ENCODE measurements at places on chromosomes 12 and 14. TPM values are rescaled to one million over a fixed set of nuclear protein-coding genes. Genes with fewer than 3 reads are reported as not detected.

The SLC10A1 gene
- total RNA-seq = not detected

- no peak overlapping the region for H3K27ac ChIP-seq
- H3K27me3 ChIP-seq = no peaks in the 10 kb centered on the region
- H3K36me3 ChIP-seq = no peaks in the 10 kb centered on the region
- DNase-seq = no peak
- no peak overlapping the region for H3K4me3 ChIP-seq
- peaks cover 7% of the 10 kb centered on the region for H3K4me1 ChIP-seq
Observed at GRCh38 chr12:47714826-47715386, 9.1 kb upstream of the RPAP3 start.

The GLIPR1L1 gene
- total RNA-seq = not detected

GRCh38 chr12:26746121-26746714, 86.8 kb downstream of the ITPR2 start:
- no peak overlapping the region for H3K4me3 ChIP-seq
- H3K36me3 ChIP-seq = no peaks in the 10 kb centered on the region
- no peaks in the 10 kb centered on the region for H3K27me3 ChIP-seq
- no peak for DNase-seq

DNA sequence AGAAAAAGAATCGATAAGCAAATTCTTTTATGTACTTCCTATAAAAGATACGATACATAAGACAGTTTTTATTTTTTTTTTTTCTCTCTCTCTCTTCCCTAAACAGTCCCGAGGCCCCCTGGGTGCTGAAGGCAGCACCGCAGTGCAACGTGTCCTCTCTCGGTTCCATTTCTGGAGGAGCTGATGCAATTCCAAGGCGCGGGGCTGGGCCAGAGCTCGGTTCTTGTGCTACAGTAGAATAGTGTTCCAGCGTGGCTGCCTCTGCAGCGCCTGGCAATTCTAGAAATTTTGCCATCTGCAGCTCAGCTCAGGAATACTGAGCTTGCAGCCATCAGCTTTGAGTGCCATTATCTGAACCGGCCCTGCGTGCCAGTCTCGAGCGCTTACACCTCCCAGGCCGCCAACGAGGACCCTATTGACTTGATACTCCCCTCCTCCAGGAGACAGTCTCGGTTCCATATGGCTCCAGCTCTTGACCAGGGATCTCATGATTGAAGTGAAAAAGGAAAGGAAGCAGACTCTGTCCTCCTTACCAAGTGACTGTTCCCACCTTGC, 630 bp downstream of the ALDH1L2 start:
- no peaks in the 10 kb centered on the region for H3K27me3 ChIP-seq
- H3K36me3 ChIP-seq = no peaks in the 10 kb centered on the region
- peak overlapping the region; percentile 51 for H3K4me3 ChIP-seq
- H3K4me1 ChIP-seq = peaks cover 8% of the 10 kb centered on the region
- H3K27ac ChIP-seq = peak overlapping the region; percentile 33

DNA sequence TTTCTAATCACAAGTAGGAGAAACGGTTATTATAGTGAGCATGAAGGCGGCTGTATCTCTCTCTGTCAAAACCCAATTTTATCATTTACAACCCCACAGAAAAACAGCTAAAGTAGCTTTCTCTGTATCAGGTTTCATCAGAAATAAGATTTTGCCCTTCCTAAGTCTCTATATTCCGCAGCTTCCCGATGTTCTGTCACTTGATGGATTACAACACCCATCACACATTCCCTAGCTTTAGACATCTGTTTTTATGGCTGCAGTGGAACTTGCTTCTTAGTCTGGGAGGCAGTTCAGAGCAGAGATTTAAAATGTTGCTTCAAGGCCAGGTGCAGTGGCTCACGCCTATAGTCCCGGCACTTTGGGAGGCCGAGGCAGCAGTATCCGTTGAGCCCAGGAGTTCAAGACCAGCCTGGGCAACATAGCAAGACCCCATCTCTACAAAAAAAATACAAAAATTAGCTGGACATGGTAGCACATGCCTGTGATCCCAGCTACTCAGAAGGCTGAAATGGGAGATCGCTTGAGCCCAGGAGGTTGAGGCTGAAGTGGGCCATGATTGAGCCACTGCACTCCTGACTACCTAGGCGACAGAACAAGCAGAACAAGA, 27.6 kb upstream of the FOXN3 start:
- no peak overlapping the region for H3K27ac ChIP-seq
- no peak overlapping the region for H3K4me3 ChIP-seq
- DNase-seq = no peak
- H3K4me1 ChIP-seq = peaks cover 4% of the 10 kb centered on the region
- H3K36me3 ChIP-seq = no peaks in the 10 kb centered on the region

The HOTAIR gene
- total RNA-seq = not detected

The LBHD2 gene
- not detected for total RNA-seq

The ALG10 gene
- 5.6 TPM for total RNA-seq

GRCh38 chr12:62813031-62813829, 121.7 kb downstream of the PPM1H start:
- H3K36me3 ChIP-seq = no peaks in the 10 kb centered on the region
- H3K4me3 ChIP-seq = no peak overlapping the region
- no peaks in the 10 kb centered on the region for H3K27me3 ChIP-seq
- peaks cover 4% of the 10 kb centered on the region for H3K4me1 ChIP-seq
- peak; percentile 41 for DNase-seq

GRCh38 chr14:82689948-82690347, 1156.3 kb upstream of the SEL1L start:
- no peak overlapping the region for H3K27ac ChIP-seq
- DNase-seq = no peak
- no peak overlapping the region for H3K4me3 ChIP-seq
- H3K36me3 ChIP-seq = no peaks in the 10 kb centered on the region
- no peaks in the 10 kb centered on the region for H3K27me3 ChIP-seq
- H3K4me1 ChIP-seq = no peaks in the 10 kb centered on the region

DNA sequence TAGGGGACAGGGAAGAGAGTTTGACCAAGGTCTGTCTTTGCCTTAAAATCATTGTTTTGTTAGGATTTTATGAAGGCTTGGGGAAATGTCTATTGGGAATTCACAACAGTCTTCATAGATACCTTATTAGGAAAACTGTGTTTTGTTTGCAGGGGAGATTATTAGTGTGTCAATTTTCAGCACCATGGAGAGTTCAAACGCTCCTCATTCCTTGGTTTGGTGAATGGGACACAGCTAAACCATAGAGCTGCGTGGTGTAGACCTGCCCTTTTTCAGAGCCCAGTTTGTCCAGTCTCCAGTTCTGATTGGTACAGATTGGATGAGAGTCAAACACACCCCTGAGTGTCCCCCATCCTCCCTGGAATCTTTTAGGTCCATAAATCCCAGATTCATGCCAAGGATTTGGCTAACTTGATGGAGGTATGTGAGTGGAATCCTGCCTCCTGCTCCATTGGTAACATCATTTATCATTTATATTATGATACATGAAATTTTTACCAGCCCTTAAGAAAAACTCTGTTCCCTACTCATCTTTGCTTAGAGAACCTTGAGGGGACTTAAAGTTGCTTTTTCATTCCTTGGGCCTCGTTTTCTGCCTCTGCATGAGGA, 12.0 kb downstream of the NGDN start:
- no peak overlapping the region for H3K27ac ChIP-seq

DNA sequence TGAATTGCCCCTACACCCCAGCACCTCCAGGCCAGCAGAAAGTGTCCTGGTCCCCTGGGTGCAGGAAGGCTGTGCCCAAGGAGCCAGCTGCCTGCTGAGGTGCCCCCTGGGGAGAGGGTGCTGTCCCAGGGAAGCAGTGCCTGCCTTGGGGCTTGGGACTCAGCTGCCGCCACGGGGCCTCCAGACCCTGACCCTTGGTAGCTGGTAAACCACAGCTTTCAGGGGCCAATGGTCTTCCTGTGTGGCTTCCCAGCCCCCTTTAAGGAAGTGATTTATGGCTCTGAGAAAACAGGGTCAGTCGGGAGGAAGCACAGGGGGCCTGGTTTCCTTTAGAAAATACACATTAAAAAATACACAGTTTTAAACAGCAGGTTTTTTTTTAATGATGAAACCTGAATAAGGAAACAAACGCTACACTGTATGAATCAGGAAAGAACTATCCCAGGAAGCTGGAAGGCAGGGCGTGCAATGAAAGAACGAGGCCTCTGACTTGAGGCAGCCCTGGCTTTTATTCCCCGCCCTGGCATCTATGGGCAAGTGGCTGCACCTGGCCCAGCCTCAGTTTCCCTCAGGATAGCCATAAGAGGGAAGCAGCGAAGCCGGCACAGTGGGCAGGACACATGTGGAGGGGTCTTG, 40.6 kb upstream of the EML1 start:
- DNase-seq = no peak
- no peaks in the 10 kb centered on the region for H3K27me3 ChIP-seq
- no peak overlapping the region for H3K4me3 ChIP-seq
- no peaks in the 10 kb centered on the region for H3K4me1 ChIP-seq
- no peaks in the 10 kb centered on the region for H3K36me3 ChIP-seq

DNA sequence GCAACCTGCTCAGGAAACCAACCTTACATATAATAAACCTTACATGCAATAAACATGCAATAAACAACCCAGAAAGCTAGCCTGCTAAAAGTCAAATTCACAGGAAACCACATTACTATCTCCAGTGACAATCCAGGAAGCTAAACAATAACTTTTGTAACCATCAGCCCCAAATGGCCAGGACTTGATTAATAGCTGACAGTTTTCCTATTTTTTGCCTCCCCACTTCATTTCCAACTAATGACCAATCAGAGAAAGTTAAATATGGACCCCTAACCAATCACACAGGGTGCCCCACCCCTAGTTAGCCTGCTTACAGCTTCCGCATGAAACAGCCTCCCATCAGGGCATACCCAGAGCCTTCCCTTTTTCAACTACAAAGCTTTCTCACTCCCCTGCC, 152.2 kb upstream of the LMNTD1 start:
- H3K36me3 ChIP-seq = no peaks in the 10 kb centered on the region
- H3K4me1 ChIP-seq = no peaks in the 10 kb centered on the region
- no peak for DNase-seq
- H3K27ac ChIP-seq = no peak overlapping the region
- no peaks in the 10 kb centered on the region for H3K27me3 ChIP-seq

DNA sequence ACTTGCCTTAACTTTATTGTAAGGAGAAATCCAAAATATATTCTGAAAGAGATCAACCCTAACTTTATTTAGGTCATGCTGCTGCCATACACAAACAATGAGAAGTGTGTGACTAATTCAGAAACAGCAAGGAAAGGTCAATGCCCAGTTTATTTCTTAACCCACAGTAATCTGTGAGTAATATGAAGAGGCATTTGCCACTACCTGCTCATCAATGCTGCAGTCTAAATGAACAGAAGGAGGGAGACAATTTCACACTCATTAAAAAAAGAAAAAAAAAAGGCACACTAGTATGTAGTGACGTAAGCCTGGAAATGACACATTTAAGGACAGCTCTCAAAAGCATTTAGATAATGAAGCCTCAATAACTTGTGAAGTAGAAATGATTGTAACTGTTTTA, 90.5 kb upstream of the FOXN3 start:
- H3K27ac ChIP-seq = no peak overlapping the region
- H3K4me3 ChIP-seq = no peak overlapping the region
- no peak for DNase-seq
- no peaks in the 10 kb centered on the region for H3K36me3 ChIP-seq
- no peaks in the 10 kb centered on the region for H3K4me1 ChIP-seq

DNA sequence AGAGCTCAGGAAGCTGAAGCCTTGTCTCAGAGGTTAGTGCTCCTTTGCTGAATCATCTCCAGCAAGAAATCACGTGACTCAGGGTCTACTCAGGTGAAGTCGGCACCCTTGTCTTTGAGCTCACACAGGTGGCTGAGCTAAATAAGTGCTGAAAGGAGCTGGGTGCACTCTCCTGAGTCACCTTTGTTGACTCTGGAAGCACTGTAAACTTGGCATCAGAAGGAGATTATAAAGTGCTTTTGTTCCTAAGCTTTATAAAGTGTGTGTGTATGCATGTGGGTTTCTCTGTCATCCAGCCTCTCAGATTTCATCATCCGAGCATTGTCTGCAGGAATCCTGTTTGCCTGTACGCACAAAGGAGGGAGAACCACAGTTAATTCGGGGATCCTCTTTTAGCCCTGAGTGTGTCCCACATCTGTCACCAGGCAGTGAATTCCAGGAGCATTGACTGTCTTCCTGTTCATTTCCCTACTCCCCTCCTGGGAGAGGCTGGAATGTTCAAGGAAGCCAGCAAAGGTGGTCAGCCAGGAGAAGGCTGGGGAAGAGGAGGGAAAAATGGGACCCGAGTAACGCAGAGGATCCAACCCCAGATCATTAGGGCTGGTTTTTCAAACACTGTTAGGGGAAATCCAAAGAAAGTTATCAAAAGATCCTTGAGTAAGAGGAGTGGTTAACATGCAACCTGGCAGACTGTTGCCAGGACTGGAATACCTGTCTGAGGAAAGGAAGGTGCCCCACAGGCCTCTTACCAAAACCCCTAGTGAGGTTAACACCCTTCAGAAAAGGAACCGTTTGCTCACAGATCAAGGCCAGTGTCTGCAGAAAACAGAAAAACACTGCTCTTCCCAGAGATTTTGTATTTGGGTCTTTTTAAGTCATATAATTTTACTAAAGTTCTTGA, 157.5 kb upstream of the HIF1A start:
- peak; percentile 82 for DNase-seq
- no peaks in the 10 kb centered on the region for H3K36me3 ChIP-seq
- peaks cover 11% of the 10 kb centered on the region for H3K4me1 ChIP-seq
- peak overlapping the region; percentile 60 for H3K27ac ChIP-seq
- no peaks in the 10 kb centered on the region for H3K27me3 ChIP-seq
- no peak overlapping the region for H3K4me3 ChIP-seq

DNA sequence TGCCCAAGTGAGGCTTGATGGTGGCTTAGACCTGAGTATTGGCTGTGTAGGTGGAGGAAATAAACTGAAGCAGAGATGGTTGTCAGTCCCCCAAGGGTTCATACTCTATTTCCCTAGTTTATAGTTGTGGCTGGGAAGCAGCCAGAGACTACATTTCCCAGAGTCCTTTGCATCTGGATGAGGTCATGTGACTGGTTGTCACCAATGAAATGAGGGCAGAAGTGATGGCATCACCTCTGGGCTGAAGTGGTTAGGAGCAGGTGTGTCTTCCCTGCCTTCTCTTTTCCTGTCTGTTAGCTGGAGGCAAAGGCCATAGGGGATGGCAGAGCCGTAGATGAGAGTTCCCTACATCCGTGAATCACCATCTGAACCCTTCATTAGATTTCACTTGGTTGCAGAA, 16.3 kb upstream of the NOS1 start:
- no peaks in the 10 kb centered on the region for H3K4me1 ChIP-seq
- DNase-seq = peak; percentile 19
- no peaks in the 10 kb centered on the region for H3K36me3 ChIP-seq
- no peak overlapping the region for H3K4me3 ChIP-seq
- no peak overlapping the region for H3K27ac ChIP-seq
- no peaks in the 10 kb centered on the region for H3K27me3 ChIP-seq

DNA sequence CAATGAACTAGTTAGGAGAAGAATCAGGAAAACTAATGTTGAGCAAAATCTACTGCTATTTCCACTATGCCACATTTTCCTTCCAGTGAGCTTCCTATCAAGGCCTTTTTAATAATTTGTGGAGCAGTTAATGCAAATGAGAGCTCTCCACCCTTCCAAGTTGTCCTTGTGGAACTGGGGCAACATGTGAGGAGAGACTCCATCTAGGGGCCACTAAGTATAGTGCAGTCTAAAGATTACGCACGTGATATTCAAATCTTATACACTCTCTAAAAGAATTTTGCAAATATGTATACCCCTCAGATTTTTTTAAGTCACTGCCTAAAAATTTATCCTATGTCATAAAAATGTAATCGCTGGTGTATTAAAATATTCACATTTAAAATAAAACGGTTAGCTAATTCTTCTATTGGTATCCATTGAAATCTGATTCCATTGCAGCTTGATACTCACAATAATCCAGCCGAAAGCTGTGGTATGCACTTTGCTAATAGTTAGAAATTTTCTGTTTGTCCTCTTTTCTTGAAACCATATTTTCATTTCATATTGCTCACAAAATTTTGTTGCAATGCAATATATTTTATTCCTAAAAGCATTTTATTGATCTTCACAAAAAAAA, 100.1 kb downstream of the PAH start:
- no peak overlapping the region for H3K27ac ChIP-seq
- H3K27me3 ChIP-seq = no peaks in the 10 kb centered on the region
- no peak overlapping the region for H3K4me3 ChIP-seq
- no peaks in the 10 kb centered on the region for H3K36me3 ChIP-seq
- H3K4me1 ChIP-seq = no peaks in the 10 kb centered on the region
- no peak for DNase-seq

Measured in colonic mucosa (tissue), 4 donors.